Activated CD4-positive, alpha-beta T cell treated with anti-CD3 and anti-CD28 coated beads, Interleukin-2, amount 50 U/mL, for 48 hours (primary cell): ENCODE measurements at places on chromosomes 3 and 15.

- DNase-seq = no peak
Measured at GRCh38 chr3:128906804-128907525, 27.5 kb downstream of the ACAD9 start.

GRCh38 chr15:68650901-68651709 lies 72.3 kb downstream of the CORO2B start:
- peak; percentile 66 for DNase-seq

DNA sequence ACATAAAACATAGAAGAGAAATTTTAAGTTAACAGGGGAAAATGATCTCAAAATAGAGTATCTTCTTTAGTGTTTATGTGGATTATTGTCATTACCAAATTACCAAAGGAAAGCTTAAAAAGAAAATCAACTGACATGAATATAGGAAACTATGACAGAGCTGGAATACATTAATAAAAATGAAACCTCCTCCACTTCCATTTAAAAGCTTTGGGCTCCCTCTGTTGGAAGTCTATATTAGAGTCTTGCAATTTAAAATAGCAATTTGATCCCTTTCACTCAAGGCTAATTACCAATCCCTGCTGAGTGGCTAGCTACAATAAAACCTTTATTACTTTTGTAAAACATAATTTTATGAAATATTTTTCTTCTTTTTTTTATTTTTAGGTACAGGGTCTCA lies 61.4 kb upstream of the IMPG2 start:
- no peak for DNase-seq

- no peak for DNase-seq
Measured at GRCh38 chr3:165192610-165193192, 3.5 kb downstream of the SLITRK3 start.

DNA sequence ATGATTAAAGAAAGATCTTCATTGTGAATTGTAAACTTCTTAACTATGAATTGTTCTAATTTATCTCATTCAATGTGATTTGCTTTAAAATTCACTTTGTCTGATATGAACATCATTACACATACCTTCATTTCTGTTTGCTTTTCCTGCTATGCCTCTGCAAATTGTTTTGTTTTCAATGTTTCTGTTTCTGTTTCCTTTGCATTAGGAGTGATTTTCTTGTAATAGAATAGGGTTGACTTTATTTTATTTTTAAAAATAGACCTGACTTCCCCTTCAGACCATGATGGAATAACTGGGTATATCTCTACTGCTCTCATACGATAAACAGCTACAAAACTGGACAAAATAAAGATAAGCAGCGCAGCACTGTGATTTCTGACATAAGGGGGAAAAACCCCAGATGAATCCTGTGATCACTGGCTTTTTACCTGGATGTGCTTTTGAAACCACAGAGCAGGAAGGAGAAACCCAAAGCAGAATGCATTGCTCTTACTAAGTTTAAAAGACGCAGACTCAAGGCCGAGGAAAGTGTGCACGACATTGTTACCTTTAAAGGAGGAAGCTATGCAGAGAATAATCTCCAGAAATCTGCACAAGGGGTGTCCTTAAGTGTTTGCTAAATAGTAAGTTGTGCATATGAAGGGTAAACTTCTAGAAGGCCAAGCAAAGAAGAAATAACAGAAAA lies 420.2 kb downstream of the TBC1D5 start:
- no peak for DNase-seq

DNA sequence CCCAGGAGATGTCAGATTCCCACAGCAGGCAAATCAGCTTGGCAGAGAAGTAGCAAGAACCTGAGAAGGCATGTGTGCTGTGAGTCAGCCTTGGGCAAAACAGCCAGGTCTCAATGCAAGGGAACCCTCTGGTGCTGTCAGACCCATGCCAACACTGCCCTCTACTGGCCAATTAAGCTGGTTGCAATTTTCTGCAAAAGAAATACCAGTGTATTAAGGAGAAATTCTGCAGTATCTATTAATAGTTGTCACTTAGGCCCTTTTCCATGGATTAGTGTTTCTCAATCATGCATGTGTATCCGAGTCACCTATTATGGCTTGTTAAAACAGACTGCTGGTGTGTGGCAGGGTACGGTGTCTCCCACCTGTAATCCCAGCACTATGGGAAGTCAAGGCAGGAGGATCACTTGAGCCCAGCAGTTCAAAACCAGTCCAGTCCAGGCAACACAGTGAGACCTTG lies 26.2 kb downstream of the MAP4 start:
- DNase-seq = peak; percentile 69

DNA sequence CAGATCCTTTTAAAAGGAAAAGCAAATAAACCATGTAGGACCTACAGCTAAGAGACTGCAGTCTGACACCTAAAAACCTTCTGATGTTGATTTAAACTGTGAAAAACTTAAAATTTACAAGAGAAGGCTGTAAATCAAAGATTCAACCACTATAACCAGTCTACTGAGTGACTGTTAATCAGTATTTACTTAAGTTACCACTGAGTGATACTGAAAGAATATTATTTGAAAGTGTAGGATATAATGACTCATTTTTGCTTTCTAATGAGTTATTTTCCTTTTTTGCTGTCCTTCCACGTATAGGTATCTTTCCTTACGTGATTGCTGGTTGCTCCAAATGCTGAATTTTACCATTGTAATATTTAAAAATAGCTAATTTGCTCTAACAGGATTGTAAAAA lies 44.6 kb downstream of the RFX7 start:
- no peak for DNase-seq

DNA sequence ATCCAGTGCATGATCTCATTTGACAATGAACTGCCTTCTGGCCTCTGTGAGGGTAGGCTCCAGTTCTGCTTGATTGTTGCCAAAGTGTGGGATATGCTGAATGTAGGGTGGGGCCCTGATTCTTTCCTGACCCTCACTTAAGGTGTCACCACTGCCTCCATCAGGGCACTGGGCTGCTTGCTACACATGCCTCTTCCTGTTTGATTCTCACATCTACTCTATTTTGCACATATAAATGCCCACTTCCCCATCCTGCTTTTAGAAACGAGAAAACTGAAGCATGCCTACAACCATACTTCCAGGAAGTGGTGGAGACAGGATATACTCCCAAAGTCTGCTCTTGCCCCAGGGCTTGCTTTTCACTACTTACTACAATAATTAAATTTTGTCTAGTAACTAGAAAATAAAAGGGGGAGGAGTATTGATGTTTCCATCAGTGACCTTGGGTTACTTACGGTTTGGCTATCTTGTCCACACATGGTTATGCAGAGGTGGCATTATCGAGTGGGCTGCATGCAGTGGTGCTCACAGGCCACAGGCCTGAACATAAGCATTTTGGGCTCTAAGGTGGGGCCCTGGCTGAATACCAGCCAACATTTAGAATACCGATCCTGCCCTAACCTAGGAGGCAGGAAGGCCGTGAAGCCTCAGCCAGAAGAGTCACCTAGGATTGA lies 6.7 kb downstream of the ZDHHC3 start:
- no peak for DNase-seq

- DNase-seq = no peak
Measured at GRCh38 chr3:89303701-89304100, 196.3 kb downstream of the EPHA3 start.

DNA sequence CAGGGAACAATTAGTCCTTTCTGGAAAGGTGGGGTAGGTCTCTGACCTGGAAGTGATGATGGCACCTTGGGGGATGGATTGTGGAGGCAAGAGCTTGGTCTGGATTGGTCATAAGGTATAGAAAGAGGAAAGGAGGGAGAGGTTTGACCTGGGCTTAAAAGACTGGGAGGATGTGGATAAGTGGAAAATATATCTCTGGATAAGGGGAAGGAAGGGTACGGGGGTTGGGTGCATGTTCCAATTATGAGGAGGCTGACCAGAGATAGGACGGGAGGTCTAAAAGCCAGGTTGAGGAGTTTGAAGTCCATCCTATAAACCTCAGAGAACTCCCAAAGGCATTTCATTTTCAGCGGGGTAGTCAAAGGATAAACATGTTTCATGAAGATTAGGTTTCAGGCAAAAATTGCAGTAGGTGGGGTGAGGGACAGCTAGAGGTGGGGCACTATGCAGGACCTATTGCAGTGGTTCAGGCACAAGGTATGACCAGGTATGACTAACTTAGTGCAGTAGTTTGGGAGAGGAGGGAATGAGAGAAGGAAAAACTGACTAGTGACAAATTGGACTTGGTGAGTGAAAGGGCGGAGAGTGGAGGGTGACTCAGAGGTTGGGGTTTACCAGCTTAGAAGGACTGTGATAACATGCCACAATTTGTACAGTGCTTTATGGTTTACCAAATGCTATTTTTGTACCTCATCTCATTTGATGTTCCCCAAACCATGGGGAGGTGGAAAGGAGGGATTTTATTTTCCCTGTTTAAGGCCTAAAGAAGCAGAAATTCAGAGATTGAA lies 10.7 kb downstream of the PDE8A start:
- peak; percentile 47 for DNase-seq

DNA sequence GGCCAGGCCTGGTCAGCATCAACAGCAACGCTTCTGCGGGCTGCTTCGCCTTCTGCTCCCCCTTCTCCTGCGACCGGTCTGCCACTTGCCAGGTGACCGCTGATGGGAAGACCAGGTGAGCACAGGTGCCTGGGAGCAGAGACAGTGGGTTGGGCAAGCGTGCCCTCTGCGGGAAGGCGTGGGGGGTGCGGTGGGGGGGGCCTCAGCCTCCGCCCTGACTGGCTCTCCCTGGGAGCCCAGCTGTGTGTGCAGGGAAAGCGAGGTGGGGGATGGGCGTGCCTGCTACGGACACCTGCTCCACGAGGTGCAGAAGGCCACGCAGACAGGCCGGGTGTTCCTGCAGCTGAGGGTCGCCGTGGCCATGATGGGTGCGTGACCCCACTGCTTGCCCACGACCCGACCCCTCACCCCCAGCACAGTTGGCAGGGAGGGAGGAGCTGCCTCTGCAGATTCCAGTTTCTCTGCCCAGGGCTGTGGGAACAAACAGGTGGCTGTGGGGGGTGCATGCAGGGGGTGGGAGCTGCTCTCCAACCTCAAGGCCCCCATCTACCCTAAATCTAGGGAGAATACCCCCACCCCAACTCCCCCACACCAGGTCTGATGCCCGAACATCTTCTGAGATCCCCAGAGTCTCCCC lies 8.8 kb downstream of the STAB1 start:
- DNase-seq = no peak

GRCh38 chr3:9295007-9295406 lies 45.6 kb upstream of the SRGAP3 start:
- DNase-seq = no peak

DNA sequence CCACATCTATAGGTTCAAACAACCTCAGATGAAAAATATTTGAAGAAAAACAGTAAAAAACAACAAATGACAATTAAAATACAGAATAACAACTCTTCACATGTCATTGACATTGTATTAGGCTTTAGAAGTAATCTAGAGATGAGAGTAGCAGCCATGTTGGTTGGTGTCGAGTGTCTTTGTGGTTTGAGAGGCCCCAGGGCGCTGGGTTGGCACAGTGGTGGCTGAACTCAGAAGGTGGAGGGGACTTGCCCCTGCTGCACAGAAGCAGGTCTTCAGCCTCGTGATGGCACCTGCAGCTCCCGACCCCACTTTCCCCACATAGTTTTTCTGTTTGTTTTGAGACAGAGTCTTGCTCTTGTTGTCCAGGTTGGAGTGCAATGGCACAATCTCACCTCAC lies 187.2 kb downstream of the OSBPL10 start:
- no peak for DNase-seq

- no peak for DNase-seq
Measured at GRCh38 chr3:29430558-29430971, 149.7 kb downstream of the RBMS3 start.

DNA sequence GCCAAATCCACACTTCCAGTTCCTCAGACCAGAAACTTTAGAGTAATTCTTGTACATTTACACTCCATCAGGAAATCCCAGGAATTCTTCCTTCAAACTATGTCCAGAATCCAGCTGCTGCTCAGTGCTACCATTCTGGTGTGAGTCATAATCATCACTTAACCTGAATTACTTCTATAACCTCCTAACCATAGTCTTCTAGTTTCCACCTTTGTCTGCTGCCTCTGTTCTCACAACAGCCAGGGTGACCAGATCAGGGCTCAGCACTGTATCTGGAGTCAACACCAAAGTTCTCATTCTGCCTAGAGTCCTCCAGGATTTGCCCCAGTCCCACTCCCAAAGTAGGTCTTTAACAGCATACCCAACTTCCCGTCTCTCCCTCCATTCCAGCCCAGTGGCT lies 3.4 kb downstream of the CLDND1 start:
- DNase-seq = no peak

DNA sequence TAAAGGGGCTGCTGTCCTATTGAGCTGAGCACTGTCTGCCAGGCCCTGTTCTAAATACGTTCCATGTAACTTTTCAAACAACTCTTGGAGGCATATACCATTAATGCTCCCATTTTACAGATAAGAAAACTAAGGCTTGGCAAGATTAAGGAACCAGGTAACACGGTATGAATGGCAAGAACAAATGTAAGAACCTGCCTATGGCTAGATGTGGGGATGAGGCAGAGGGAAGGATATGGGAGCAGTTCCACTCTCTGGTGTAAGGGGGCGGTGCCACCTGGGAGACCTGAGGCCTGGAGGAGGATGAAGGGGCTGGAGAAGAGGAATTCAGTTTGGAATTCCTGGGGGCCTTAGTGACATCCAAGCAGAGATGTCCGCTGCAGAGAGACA lies 3.8 kb upstream of the LMAN1L start:
- DNase-seq = no peak

DNA sequence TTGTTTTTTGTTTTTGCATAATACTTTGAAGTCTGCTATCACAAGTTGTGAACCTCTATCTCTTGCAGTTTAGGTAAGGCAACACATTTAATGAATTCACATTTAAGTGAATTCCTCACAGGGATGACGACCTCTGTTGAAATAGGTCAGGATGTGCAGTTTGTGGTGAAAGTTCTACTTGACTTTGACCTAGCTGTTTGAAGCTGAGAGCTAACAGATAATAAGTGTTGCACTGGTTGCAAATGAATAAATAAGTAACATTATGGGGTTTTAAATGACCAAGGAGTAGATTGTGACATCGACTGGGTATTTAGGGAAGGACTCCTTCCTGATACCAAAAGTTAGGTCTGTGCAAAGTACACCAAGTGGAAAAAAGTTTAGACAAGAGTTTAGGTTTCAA lies 23.9 kb downstream of the NIT2 start:
- DNase-seq = no peak

GRCh38 chr3:152322756-152323155 lies 54.0 kb downstream of the MBNL1 start:
- DNase-seq = no peak

- DNase-seq = no peak
Measured at GRCh38 chr3:190972196-190972595, 109.7 kb upstream of the GMNC start.

DNA sequence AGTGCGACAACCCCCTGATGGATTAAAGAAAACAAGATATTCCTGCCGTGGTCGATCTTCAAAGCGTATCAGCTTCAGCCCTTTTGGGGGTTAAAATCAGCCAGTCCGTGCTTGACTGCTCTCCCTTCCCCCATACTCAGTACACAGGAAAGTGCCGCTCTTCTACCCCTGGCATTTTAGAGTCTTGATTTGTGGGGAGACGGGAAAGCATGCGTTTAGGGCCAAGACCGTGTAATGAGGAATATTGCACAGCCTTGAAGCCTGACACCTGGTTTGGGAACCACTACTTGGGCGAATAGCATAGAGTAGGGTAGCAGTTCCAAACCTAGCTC lies 540 bp upstream of the EDC3 start:
- DNase-seq = no peak

GRCh38 chr15:55741833-55742497 lies 987 bp downstream of the PRTG start:
- peak; percentile 6 for DNase-seq
